Endothelial cell of umbilical vein (primary cell): ENCODE measurements at places on chromosomes 7 and 10.

DNA sequence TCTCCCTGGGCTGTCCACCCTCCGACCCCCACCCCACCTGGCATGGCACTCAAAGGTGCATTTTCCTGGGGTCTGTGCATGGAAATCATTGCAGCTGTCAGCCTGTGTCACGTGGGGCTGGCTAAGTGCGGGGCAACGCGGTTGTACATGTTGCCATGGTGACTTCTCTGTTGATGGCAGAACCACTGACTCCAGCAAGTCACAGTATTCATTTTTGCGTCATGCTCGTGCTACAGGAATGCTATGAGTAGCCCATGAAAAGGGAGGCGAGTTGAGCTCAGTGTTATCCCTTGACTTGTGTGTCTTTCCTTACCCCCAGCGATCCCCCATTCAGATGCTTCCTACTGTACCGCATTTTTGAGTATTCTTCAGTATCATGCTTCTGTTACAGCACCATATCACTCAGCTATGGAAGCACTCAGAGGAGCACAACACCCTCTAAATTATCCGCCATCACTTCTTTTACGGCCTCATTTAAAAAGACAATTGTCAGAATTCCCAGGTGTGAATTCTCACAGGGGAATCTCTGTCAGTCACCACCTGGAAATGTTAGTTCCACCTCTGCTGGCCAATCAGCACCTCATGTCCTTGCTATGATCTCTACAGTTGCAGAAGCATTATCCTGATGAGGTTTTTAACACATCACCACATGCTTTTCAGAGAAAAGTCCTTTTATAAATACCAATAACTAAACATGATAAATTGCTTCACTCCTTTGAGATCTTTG lies 194.4 kb upstream of the C7orf33 start:
- no peak for DNase-seq
- no peaks in the 10 kb centered on the region for H3K36me3 ChIP-seq
- no peak overlapping the region for H3K27ac ChIP-seq
- no peaks in the 10 kb centered on the region for H3K4me1 ChIP-seq
- H3K27me3 ChIP-seq, result no peaks in the 10 kb centered on the region

DNA sequence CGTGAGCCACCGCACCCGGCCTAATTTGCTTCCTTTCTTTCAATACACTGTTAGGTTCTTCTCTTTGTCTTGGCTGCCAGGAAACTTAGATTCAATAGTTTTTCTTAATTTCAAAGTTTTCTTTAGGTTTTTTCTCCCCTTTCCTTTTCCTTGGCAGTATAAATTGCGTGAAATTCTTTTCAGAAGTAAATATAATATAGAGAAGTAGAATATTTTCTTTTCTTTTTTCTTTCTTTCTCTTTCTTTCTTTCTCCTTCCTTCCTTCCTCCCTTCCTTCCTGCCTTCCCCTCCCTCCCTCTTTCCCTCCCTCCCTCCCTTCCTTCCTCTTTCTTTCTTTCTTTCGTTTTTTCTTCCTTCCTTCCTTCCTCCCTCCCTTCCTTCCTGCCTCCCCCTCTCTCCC lies 1.7 kb downstream of the LRGUK start:
- H3K36me3 ChIP-seq, result no peaks in the 10 kb centered on the region
- no peaks in the 10 kb centered on the region for H3K4me1 ChIP-seq
- DNase-seq, result no peak

GRCh38 chr7:8387551-8388256 lies 45.7 kb upstream of the NXPH1 start:
- no peaks in the 10 kb centered on the region for H3K4me1 ChIP-seq
- H3K4me3 ChIP-seq, result no peak overlapping the region
- H3K27me3 ChIP-seq, result no peaks in the 10 kb centered on the region
- no peak for DNase-seq
- H3K27ac ChIP-seq, result no peak overlapping the region

- H3K4me3 ChIP-seq, result no peak overlapping the region
- DNase-seq, result no peak
- peaks cover 52% of the 10 kb centered on the region for H3K4me1 ChIP-seq
- no peaks in the 10 kb centered on the region for H3K36me3 ChIP-seq
Observed at GRCh38 chr7:85103357-85103756, 83.5 kb downstream of the SEMA3D start.

DNA sequence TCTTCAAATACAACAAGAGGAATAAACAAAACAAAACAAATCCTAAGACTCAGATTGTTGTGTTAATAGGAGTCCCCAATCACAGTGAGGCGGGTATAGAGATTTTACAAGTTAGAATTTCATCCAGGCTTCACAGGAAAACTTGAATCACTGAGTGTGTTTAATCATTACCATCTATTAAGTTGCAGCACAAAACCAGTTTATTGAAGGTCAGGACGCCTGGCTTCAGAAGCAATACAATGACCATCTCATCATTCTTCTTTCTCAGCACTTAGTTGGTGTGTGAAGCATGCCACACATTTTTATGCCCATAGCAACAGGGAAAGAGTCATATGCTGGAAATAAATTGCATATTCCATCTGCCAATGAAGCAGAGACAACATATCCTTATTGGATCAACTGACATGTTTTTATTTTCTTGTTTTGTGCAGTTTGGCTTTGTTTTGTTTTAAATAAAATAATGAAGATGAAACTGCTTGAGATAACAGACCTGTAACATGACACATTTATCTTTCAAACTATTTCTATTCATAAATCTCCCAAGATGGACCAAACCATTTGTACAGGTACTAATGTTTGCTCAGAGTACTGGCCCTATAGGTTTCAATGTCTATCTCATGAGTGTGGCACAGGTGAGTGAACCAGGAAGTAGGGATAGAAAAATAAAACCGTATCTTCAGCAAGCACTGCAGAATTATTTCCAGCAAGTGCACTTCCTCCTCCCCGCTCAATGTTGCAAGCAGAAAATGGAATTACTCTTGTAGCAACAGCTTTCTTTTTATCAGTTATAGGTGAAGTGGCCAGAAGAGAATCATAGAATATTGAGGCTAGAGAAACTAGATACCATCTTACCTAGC lies 40.4 kb downstream of the TAC1 start:
- no peaks in the 10 kb centered on the region for H3K27me3 ChIP-seq
- no peak for DNase-seq
- H3K4me3 ChIP-seq, result no peak overlapping the region
- no peaks in the 10 kb centered on the region for H3K36me3 ChIP-seq
- no peaks in the 10 kb centered on the region for H3K4me1 ChIP-seq

DNA sequence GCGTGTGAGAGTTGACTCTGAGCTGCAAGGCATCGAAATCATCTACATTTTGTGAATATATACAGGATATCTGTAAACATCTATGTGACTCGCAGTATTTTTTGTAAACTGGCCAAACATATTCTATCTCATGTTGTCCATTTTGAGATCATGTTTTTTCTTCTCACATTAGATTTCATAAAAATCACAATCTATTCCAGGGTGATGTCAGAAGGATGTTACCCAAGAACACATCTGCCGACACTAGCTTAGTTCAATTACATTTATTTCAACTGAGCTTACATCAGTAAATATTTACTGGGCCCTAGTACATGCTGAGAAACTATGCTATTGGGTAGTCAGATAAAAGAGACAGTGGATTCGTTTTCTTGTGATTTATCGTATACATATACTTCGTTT lies 2.5 kb upstream of the BUB3 start:
- no peak overlapping the region for H3K27ac ChIP-seq
- H3K27me3 ChIP-seq, result peaks cover 65% of the 10 kb centered on the region
- H3K4me3 ChIP-seq, result no peak overlapping the region
- H3K4me1 ChIP-seq, result peaks cover 24% of the 10 kb centered on the region

- no peaks in the 10 kb centered on the region for H3K27me3 ChIP-seq
- peaks cover 11% of the 10 kb centered on the region for H3K4me1 ChIP-seq
- no peak overlapping the region for H3K4me3 ChIP-seq
- no peaks in the 10 kb centered on the region for H3K36me3 ChIP-seq
- H3K27ac ChIP-seq, result no peak overlapping the region
Observed at GRCh38 chr10:3241274-3241921, 68.8 kb upstream of the PITRM1 start.

- H3K36me3 ChIP-seq, result no peaks in the 10 kb centered on the region
- no peak overlapping the region for H3K4me3 ChIP-seq
- no peaks in the 10 kb centered on the region for H3K4me1 ChIP-seq
- peaks cover 3% of the 10 kb centered on the region for H3K27me3 ChIP-seq
Observed at GRCh38 chr10:46237815-46238510, 48.8 kb upstream of the ANTXRL start.

- no peak for DNase-seq
- H3K27ac ChIP-seq, result no peak overlapping the region
- H3K4me3 ChIP-seq, result no peak overlapping the region
- H3K4me1 ChIP-seq, result no peaks in the 10 kb centered on the region
- no peaks in the 10 kb centered on the region for H3K36me3 ChIP-seq
- H3K27me3 ChIP-seq, result no peaks in the 10 kb centered on the region
Observed at GRCh38 chr10:14383266-14383665, 52.5 kb upstream of the FRMD4A start.

DNA sequence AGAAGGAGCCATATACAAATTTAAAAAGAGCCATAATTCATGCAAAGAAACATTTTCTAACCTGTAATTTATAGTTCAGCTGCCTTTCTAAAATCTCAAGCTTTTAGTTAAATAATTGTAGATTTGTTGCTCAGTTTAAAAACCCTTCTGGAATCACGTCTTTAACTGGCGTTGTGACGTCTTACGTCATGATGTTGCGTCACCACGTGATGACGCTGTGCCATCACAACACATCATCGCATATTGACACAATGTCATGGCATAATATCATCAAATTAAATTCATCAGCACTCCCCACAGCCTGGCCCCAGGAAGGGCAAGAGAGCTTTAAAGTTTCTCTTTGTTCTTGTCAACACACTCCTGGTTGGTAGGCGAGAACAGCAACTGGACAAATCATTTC lies 194.8 kb downstream of the GRM8 start:
- no peaks in the 10 kb centered on the region for H3K27me3 ChIP-seq
- H3K4me3 ChIP-seq, result no peak overlapping the region
- DNase-seq, result no peak

DNA sequence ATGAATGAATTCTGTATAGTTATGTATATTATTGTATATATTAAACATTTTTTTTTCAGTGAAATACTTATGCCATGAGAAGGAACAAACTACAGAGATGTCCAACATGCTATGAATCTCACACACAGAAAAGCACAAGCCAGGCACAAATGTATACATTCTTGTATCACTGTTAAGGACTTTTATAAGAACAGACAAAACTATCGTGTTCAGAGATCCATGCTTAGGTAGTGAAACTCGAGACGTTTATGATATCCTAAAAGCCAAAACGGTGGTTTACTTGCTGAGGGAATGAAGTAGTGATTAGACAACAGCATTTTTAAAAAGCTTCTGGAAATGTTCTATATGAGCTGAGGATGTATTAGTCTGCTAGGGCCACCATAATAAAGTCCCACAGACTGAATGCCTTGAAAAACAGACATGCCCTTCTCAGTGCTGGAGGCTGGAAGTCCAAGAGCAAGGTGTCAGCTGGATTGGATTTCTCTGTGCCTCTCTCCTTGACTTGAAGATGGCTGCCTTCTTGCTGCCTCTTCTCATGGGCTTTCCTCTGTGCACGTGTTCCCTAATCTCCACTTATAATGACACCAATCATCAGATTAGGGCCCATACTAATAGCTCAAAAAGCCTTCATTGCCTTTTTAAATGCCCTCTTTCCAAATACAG lies 4.3 kb downstream of the MKI67 start:
- no peaks in the 10 kb centered on the region for H3K27me3 ChIP-seq
- no peak for DNase-seq
- H3K27ac ChIP-seq, result no peak overlapping the region
- H3K4me1 ChIP-seq, result peaks cover 32% of the 10 kb centered on the region

- H3K4me3 ChIP-seq, result no peak overlapping the region
- no peak overlapping the region for H3K27ac ChIP-seq
- no peaks in the 10 kb centered on the region for H3K4me1 ChIP-seq
Observed at GRCh38 chr10:23294638-23295247, 49.9 kb downstream of the C10orf67 start.

- no peak overlapping the region for H3K4me3 ChIP-seq
- no peaks in the 10 kb centered on the region for H3K4me1 ChIP-seq
- H3K27me3 ChIP-seq, result no peaks in the 10 kb centered on the region
- no peaks in the 10 kb centered on the region for H3K36me3 ChIP-seq
- no peak for DNase-seq
- H3K27ac ChIP-seq, result no peak overlapping the region
Observed at GRCh38 chr10:49099046-49099445, 16.3 kb downstream of the VSTM4 start.

DNA sequence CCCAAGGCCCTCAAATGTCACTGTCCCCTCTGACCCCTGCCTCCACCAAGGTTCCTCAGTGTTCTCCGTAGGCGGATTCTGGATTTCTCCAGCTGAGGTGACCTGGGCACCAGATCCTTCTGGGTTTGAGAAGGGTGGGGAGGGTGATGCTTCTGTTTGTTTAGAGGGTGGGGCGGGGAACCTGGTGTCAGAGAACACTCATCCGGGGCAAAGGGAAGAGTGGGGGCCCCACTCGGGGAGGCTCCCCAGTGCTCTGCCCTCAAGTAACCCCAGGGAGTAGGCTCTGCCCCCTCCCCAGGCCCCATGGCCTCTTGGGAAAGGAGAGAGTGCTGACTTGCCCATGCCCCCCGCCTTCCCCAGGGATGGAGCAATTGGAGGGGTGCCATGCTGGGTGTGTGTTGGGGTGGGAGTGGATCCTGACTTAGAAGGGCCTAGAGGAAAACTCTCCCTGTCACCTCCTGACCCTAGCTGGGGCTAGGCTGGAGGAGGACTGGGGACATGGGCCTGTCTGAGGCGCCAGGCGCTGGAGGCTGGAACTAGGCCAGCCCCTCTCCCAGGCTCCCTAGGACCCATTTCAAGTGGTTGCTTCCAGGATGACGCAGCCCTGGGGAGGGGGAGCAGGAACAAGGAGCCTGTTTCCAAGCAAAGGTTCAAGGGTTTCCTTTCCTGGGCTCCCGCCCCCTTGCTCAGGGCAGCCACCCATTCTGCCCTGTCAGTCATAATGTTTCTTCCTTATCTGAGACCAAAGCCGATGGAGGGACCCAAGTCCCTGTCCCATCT lies 27.9 kb downstream of the KAZALD1 start:
- H3K27me3 ChIP-seq, result peaks cover 33% of the 10 kb centered on the region
- no peak overlapping the region for H3K4me3 ChIP-seq
- no peaks in the 10 kb centered on the region for H3K4me1 ChIP-seq

DNA sequence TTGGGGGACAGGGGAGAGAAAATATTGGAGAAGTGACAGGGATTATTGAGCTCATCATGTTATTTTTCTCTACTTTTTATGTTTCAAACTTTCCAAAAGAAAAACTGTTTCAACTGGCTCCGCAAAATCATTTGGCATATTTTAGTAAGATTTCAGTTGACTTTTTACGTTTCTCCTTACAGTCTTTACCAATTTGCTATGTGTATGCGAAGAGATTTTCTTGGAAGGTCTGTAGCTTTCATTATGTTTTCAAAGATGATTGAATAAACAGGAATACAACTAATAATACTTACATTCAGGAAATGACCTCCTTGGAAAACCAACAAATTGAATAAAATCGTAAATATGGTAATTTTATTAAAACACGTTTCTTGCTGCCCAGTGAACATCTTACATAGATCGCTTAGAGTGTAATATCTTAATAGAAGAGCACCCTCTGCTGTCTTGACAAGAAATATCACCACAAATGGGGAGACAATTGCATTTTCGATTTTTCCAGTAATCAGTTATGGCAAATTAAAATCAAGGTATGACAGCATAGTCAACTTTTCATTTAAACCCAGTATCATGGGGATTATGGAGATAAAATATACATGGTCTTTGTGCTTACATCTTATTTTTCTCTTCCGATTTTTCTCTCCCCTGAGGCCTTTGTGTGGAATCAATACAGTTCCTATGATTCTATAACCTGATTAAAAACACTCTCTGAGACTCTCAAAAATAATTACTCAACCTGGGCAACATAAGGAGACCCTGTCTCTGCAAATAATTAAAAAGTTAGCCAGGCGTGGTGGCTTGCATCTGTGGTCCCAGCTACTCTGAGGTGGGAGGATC lies 43.1 kb downstream of the MBL2 start:
- no peak overlapping the region for H3K27ac ChIP-seq
- H3K36me3 ChIP-seq, result no peaks in the 10 kb centered on the region
- H3K27me3 ChIP-seq, result no peaks in the 10 kb centered on the region
- peaks cover 3% of the 10 kb centered on the region for H3K4me1 ChIP-seq
